ENCODE measurements at places on chromosomes 4 and X.

- DNase-seq, result no peak
These were observed 49.2 kb upstream of the FHL1 start for GRCh38 chrX:136097871-136098805.

DNA sequence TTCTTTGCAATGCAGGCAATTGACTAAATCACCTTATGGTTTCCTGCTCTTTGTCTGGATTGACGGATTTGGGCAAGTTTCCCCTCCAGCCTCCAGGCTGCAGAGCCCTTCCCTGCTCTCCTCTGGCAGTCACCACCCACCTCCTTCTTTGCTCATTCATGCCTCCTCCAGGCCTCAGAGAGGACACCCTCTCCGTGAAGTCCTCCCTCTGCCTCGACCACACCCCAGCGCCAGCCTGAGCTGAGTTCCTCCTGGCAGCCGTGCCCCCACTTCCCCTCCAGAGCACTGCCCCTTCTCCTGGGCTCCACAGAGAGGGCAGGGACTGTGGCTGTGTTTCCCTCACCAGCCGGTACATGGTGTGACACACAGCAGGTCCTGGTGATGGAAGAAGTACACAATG, 53.7 kb downstream of the DCTD start:
- DNase-seq, result peak; percentile 62

- no peak for DNase-seq
These were observed 212.5 kb upstream of the ZIC3 start for GRCh38 chrX:137353404-137353803.

DNA sequence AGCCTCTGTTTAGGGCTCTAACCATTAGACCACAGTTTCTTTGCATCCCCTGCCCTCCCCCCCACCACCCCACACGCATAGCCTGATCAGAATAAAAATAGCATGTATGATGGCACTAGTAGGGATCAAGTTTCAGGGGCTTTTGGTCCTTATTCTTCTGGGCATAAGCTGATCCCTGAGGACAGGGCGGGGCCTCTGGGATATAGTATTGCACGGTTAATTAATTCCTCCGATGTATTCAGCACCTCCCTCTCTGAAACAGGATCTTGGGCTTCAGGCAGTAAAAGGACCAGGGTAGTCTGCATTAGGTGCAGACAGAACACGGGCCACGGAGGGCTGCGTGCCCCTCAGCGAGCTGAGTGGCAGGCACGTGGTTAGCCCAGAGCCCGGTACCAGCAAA, 57.1 kb downstream of the ELF4 start:
- DNase-seq, result no peak

- DNase-seq, result no peak
These were observed 54.8 kb downstream of the MSX1 start for GRCh38 chr4:4914059-4914820.
